Epithelial cell of esophagus (primary cell): ENCODE measurements at places on chromosomes 2 and 18.

- no peak for DNase-seq
Observed at GRCh38 chr2:85697096-85697495, 2.9 kb downstream of the GNLY start.

DNA sequence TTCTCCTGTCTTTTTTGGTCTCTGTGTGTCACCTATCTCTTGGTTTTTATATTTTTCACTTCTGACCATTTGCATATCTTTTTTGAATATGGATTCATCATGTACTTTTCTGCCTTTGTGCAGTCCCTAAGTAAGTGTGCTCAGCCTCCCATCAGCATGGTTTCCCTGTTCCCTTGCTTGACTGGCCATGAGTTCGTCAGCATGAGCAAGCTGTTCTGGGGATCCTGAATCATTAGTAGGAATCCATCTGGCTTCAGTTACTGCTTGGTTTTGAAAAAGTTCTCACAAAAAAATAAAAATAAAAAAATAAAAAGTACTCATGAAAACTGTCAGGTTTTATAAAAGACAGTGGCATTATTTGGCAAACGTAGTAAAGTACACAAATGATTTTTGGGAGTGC is 144.1 kb downstream of the NCOA1 start:
- peak; percentile 3 for DNase-seq

DNA sequence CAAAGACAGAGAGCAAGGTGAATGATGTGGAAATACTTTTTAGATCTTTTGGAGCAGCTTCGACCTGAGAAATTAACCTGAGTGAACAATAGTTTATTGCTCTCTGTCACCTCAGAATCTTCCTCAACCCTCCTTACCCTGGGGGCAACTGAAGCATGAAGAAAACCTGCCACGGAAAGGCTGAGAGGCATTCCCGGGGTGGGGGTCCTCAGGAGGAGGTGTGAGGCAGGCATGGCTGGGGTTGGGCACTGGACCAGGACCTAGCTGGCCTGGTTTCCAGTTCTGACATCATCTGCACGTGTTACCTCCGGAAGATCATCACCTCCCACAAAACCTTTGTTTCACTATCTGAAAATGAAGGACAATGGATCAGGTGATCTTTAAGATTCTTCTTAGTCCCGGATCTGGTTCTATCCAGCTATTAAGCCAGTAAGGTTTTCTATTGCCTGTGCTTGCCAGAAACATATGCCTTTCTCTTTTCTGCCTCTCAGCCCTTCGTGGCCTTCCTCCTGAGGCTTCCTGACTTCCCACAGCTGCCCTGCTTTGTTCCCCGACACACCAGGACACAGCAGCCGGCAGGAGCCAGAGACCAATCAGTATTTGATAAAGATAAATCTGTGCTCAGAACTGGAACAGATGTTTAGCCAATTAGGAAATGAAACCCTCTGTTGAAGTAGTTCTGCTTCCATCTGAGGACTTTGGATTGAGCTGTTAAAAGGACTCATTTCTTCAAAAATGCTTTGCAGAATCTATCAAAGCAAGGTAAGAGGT is 232.5 kb downstream of the TDRD15 start:
- no peak for DNase-seq

DNA sequence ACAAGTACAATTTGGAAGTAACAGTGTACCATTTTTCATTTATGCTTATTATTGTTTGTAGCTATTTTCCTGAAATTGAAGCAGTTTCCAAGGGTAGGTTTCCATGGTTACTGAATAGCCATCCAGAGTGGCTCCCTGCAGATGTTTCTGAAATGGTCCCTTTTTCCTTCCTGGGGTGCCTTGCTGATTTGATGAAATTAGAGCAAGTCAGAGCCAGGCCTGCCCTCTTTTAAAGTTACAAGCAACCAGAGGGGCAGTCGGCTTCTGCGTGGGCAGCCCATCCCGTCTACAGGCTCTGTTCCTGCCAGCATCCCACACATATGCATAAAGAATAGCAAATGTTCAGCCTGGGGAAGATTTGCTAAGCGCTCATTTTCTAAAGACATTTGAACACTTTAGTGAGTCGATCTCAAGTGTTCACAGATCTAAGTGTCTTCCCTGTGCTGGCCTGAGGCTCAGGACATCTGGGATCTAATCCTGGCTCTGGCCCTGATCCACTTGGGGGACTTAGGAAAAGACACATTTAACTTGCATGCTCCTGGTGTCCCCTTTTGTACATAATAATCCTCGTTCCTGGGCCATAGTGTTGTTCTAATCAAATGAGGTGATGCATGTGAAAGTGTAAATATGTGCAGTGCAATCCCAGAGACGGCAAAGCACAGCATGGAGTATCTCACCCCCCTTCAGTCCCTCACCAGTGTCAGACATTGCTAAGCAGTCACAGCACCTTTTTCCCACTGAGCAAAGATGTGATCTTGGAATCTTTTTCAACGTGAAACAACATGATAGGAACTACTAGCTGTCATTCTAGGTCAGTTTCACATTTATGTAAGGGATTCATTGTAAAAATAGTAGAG is 92.2 kb downstream of the STPG4 start:
- no peak for DNase-seq

DNA sequence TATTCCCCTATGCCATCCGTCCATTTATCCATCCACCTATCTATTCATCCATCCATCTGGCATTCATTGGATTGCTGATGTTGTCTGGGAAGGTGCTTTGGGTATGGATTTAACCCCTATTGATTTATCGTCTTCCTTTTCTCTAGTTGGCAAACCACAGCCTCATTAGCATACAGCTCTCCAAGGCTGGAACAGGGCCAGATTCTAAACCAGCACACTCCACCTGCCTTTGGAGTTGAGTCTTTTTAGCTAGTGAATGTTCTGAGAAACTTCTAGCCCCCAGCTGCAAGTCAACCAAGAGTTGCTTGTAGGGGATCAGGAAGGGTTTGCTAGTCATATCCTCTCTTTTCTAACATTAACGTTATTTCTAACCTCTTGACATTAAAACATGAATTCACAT is 90.7 kb downstream of the NRP2 start:
- DNase-seq, result no peak

DNA sequence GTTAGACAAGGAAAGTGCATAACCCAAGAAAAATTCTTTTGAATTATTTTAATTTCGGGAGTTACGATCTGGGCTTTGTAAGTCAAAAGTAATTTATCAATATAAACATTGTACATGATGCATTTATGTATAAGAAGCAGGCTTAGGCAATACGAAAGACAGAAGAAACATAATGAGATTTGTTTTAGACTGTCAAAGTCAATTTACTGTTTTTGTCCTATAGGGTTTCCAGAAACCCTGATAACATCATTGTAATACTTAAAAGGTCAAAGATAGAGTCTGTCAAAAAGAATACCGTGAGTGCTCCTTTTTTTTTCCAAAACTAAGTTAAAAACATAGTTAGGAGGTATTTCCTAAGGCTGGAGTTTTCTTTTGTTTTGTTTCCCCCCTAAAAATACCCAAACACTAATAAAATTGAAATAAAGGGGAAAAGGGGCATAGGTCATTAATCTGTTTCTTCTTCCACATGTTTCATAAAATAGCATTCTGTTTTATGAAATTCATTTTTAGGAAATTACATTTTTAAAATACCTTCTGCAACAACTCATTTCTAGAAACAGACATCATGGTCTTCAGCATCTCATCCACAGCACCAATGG is 16.1 kb downstream of the C1D start:
- DNase-seq, result no peak

DNA sequence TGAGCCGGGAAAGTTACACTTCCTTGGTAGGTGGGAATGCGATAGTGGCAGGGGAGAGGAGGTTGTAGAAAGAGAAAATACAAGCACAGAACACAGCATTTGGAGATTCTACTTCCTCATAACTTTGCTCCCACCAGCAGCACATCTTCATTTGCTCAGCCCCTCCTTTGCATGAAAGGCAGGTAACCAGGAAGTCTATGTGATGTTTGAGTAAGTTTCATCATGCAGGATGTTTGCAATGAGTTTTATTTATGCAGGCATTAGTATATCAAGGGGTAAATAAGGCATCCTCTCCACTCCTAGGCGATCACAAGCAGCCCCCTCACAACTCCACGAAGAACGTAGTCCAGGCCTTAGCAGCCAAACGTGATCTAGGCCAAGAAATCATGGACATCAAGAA is 5.0 kb downstream of the RNF152 start:
- DNase-seq, result no peak
